NCI-H526 (cell line): ENCODE measurements at places on chromosomes 1 and 21.

- DNase-seq, result no peak
Measured at GRCh38 chr1:162299018-162299417, 77.6 kb downstream of the SPATA46 start.

DNA sequence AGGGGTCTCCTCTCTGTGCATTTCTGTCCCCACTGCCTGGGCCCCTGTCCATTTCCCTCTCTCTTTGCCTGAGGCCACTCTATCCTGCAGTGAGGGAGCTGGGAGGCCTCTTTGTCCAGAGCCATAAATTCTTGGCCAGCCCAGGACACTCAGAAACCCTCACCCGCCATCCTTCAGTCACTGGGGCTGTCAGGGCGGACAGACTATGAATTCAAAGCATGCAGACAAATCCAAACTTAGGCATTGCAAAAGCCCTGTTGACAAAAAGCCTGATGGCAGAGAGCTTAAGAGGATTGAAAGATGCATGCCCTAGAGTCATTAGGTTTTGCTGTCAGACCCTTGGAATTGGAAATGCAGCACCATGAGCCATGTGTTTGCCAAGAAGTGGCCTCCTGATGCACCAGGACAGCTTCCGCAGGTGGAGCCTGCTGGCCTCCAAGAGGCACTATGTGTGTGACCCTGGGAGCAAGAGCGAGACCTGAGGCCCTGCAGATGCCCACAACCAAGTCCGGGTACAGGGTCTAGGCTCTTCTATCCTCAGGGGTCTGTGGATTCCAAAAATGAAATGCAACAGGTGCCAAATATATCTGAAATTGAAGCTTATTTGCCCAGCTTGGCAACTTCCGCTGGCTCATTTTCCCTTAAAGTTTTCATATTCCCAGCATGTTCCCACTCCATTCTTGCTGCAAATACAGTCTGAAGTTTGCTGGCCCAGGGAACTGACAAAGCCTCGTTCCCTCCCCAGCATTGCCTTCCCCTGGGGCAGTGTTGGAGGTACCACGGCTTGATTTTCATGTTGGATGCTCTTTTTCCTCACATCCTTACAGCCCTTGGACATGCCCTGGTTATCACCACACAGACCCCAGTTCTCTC is 177.9 kb downstream of the PGBD5 start:
- DNase-seq, result no peak

DNA sequence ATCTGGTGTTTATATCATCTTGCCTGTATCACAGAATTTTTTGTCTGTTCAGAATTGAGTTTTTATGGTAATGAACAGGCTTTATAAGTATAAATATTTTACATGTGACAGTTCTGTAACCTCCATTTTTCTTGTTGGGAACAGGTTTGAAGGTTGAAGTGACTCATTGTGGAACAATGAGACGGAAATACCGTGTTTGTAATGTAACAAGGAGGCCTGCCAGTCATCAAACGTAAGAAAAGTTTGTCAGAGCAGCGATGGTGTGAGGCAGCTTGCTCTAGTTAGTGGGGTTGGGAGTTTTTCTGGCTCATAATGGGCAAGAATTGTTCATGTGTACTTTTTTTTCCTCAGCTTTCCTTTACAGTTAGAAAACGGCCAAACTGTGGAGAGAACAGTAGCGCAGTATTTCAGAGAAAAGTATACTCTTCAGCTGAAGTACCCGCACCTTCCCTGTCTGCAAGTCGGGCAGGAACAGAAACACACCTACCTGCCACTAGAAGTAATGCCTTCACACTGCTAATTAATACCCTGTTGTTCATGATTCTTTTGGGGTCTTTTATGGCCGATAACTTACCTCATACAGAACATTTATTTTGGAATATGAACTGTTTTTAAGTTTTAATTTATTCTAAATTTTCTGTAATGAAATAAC is 75.2 kb upstream of the TEKT2 start:
- no peak for DNase-seq

DNA sequence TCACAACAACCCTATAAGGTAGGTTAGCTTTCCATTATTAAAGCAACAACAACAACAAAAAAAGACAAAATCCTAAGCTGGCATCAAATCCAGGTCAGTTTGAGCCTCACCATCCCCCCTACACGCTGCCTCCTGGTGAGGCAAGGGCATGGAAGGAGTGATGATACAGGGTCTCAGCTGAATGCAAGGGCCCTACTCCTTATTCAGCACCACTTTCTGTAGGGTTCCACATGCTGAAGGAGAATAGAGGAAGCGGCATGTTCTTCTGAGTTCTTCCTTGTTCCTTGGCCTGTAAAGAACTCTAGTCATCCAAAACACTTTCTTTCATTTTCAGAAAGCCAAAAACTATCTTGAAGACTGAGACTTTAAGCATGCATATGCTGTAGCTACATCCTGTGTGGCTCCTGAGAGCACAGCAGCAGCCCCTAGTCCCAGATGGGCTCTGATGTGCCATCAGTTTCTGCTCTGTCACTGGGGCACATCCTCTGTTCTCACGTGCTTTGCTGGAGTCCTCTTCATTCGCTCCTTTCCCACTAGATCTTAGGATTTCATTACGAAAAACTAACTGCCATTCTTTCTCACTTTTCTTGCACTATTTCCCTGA is 6.2 kb downstream of the ILDR2 start:
- DNase-seq, result no peak

- no peak for DNase-seq
Measured at GRCh38 chr1:207156095-207156494, 52.1 kb downstream of the C4BPA start.

DNA sequence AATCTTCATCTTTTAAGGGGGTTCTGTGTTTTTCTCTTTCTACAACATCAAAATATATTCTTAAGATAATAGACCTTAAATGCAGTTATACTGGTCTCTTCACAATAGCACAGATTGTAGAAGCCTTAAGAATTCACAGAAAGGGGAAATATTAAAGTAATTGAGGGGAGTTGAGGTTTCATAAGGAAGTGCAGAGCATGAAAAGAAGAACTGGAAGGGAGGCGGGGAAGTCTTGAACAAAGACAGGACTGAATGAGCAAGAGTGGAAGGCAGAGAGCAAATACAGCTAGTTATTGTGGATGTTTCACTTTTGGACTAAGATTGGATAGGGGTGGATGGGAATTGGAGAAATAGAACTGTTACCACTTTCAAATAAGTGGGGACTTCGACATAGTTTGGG is 67.7 kb downstream of the PTGER3 start:
- no peak for DNase-seq

GRCh38 chr1:233972951-233973635 is 68.6 kb downstream of the SLC35F3 start:
- DNase-seq, result no peak
